NCI-H510A (cell line): ENCODE measurements at places on chromosomes 16 and 17.
A peak's percentile ranks its signal among the peaks of the same experiment; 100 is the strongest.

DNA sequence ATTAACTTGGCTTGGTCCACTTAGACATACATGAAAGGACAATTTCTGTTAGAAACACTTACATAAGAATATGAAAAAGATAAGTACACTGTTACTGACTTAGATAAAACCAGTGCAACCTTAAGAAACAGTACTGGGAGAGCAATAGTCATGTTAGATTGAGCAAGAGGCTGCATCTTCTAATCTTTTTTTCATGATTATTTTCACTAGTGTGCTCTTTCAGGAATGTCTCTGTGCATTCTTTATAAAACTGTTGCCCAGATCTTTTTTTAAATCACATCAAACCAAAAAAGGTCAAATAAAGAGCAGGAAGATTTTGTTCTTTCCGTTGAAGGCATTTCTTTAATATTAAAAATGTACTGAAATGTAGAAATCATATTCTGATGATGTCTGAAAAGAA is 100.7 kb upstream of the AXIN2 start:
- DNase-seq: no peak

GRCh38 chr16:89380681-89381080 is 109.7 kb downstream of the ANKRD11 start:
- no peak for DNase-seq

DNA sequence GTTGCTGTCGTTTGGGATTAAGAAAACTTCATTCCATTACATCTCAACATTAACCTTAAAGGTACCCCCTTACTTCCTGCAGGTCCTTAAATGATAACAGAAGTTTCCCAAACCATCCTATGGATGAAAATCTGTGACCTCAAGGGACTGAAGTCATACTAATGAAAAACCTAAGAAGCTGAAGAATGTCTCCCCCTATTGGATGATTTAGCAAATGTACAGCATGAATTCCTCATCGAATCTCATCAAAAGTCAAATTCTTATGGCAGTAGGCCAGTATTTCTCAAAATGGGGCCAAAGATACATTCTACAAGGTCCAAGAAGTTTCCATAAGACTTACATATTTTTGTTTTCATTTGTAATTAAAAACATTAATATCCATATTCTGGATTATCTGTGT is 13.5 kb downstream of the SCO1 start:
- DNase-seq: no peak

- DNase-seq: no peak
Measured at GRCh38 chr16:23962001-23962400, 126.2 kb downstream of the PRKCB start.

DNA sequence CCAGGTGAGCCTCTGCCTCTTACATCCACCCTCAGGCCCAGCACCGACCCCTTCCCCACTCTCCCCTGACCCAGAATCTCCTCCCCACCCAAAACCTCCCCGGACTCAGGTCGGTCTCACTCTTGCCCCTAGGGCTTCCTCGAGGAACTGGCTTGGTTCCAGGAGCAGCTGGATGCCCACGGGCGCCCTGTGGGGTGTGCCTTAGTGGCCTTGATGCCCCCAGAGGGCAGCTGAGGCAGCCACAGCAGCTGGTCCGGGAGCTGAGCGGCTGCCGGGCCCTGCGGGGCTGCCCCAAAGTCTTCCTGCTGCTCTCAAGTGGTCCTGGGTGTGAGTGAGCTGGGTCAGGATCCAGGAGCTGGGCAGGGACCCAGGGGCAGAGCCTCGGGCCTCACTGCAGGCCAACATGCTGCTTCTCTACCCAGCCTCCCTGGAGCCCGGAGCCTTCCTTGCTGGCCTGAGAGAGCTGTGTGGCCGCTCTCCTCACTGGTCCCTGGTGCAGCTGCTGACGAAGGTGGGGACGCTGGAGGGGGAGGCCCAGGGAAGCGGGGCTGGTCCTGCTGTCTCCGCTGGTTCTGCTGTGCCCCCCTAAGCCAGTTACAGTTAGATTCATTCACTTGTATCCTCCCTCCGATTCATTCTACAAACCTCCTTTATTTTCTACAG is 9.6 kb downstream of the ZNF213 start:
- no peak for DNase-seq

- no peak for DNase-seq
Measured at GRCh38 chr17:74775409-74776043, 619 bp downstream of the NAT9 start.

GRCh38 chr16:649631-650030 is 466 bp downstream of the WDR90 start:
- no peak for DNase-seq

DNA sequence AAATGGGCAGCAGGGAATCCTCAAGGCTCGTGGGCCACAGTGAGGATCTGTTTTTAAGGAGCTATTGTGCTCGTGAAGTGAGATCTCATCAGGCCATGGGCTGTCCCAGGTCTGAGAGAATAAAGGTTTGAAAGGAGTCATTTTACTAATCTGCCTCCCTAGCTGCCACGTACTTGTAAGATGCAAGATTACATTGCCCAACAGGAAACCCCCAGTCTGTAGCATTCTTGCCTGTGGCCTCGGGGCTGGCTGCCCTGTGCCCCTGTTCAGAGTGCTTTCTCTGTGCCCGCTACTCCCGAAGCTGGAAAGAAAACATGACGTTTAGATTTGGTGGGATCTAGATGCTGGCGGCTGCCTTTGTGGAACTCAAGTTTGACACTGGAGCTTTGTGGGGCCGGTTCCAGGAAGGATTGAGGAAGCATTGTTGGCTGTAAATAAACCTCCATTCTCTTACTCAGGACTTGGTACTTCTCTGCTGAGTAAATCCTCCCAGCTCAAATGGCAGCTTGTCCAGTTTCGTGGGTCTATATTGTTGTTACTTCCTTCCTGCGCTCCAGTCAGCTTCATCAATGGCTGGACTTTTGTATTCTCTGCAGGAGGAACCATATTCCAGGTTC is 21.2 kb downstream of the SAP30BP start:
- no peak for DNase-seq

DNA sequence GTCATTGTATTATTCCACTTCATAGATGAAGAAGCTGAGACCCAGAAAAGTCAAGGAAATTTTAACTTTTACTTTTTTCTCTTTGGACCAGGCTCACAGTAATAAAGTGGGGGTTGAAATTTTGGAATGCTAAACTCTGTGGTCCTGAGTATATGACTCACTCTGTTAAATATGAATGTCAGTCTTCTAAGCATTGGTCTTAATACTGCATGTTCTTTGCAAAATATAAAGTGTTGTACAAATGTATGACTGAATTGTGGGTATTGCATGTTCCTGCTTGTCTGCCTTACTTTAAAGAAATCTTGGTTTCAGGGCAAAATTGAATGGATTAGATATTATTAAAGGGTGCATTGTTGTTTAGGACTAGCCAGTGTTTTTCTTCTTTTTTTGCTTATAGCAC is 950.8 kb upstream of the GOT2 start:
- no peak for DNase-seq

DNA sequence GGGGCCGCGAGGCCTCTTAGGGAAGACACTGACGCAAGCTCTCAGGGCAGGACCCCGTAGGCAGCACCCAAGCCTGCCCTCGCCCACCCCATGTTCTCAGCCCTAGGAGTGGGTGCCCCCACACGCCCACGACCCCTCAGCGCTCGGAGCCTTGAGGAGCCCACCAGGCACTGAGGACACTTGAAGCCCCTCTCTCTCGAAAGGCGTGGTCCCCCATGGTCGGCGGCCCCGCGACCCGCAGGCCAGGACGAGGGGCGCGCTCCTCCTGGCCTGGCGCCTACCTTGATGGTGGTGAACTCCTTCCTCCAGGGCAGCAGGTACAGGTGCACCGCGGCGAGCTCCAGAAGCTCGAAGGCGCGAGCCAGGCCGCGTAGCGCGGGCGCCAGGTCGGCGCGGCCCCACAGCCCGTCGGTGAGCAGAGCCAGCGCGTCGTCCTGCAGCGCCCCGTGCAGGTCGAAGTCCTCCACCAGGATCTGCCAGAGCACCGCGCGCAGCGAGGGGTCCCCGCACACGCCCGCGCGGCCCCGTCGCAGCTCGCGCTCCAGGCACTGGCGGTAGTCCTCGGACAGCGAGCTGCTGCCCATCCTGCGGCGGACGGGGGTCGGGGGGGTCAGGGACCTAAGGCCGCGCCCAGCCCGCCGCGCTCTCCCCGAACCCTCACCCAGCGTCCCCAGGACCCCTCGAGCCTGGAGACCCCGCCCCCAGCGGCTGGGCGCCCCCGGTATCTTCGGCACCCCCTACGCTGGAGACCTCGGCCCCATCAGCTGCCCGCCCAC is 668 bp downstream of the SPATA2L start:
- DNase-seq: peak; percentile 32

DNA sequence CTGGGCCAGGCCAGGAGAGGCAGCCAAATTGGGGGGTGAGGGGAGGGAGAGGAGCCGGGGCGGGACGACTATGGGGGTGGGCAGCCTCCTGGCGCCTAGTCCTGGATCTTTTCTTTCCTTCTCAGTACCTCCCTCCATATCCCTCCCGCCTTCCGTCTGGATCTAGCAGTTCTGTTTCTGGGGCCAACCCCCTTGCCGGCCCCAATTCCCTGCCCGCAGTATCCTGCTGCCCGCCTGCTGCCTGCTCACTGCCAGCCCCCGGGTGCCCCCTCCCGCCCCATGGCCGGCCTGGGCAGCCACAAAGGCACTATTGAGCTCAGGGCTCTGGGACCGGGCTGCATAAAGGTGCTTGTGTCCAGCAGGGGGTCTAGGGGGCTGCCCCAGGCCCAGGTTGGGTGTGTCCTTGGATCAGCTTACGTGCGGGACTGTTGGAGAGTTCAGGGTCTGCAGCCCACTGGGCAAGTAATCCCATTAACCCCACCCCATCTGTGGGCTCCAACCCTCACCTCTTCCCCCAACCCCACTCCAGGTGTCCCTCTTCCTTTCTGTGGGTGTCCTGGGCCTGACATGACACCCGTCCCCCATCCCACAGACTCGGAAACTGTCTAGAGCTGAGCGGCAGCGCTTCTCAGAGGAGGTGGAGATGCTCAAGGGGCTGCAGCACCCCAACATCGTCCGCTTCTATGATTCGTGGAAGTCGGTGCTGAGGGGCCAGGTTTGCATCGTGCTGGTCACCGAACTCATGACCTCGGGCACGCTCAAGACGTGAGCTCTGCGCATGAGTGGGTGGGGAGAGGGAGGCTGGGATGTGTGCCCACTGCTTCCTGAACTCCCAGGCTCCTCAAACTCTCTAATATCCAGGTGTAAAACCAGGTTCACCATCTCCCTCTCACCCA is 2.0 kb downstream of the WNK4 start:
- no peak for DNase-seq

- peak; percentile 58 for DNase-seq
Measured at GRCh38 chr17:7383742-7384488, 3.0 kb downstream of the TNK1 start.

GRCh38 chr17:59456923-59457615 is 108.3 kb upstream of the DHX40 start:
- DNase-seq: no peak

- DNase-seq: no peak
Measured at GRCh38 chr16:62712566-62712965, 676.3 kb upstream of the CDH8 start.

- no peak for DNase-seq
Measured at GRCh38 chr17:63171428-63172393, 205.7 kb downstream of the TANC2 start.

- DNase-seq: no peak
Measured at GRCh38 chr17:48258331-48258730, 150.8 kb downstream of the SNX11 start.

DNA sequence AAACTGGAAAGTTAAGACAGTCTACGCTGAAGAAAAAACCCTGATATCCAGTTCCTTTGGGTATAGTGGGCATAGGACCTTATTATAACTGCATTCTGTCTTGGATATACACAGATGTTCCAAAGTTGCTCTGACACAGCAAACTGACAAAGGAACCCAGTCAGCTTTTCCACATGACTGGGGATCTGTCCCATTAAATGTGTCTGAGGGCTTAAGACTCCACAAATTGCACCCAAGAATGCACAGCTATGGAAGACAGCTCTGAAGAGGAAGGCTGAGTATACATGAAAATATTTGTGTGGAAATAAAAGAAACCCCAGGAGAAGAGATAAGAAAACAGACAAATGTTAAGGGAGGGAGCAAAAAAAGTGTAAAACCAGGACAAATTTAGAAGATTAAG is 114.1 kb downstream of the SPAG9 start:
- DNase-seq: no peak

GRCh38 chr17:13490427-13490826 is 111.3 kb downstream of the HS3ST3A1 start:
- DNase-seq: no peak
